Upper lobe of right lung (tissue), 1 donor: ENCODE measurements at places on chromosomes 6 and 20. TPM values are rescaled to one million over a fixed set of nuclear protein-coding genes. Genes with fewer than 3 reads are reported as not detected.

STX11 gene
- 49.6 TPM for total RNA-seq

IBTK gene
- 29.4 TPM for total RNA-seq

EDN3 gene
- total RNA-seq, result 0.87 TPM

ADAM33 gene
- 11.0 TPM for total RNA-seq

AIF1 gene
- 55.3 TPM for total RNA-seq

ACSS1 gene
- 37.2 TPM for total RNA-seq

RSPH4A gene
- total RNA-seq, result 0.72 TPM

HLA-DOB gene
- 0.64 TPM for total RNA-seq

CTSA gene
- 164 TPM for total RNA-seq

GRM4 gene
- total RNA-seq, result 0.29 TPM

CALHM6 gene
- 3.6 TPM for total RNA-seq

ITPR3 gene
- total RNA-seq, result 111 TPM

SUMO4 gene
- 2.5 TPM for total RNA-seq

SIGLEC1 gene
- total RNA-seq, result 53.6 TPM

LAMP5 gene
- 0.49 TPM for total RNA-seq

MYCT1 gene
- total RNA-seq, result 23.5 TPM

RING1 gene
- 42.0 TPM for total RNA-seq
